ENCODE measurements at places on chromosomes 3 and 15. TPM values are rescaled to one million over a fixed set of nuclear protein-coding genes. Genes with fewer than 3 reads are reported as not detected.

Gene SMCO1
- total RNA-seq, result not detected

Gene RAD18
- 9.4 TPM for total RNA-seq

Gene KCNMB3
- total RNA-seq, result 5.9 TPM

Gene NAA50
- total RNA-seq, result 118 TPM

Gene SETD5
- 182 TPM for total RNA-seq

Gene RAD51
- total RNA-seq, result 0.68 TPM

Measured in ureter (tissue), 1 donor.